CD4-positive, alpha-beta memory T cell (primary cell): ENCODE measurements at places on chromosomes 1 and 21. TPM values are rescaled to one million over a fixed set of nuclear protein-coding genes. Genes with fewer than 3 reads are reported as not detected.
A peak's percentile ranks its signal among the peaks of the same experiment; 100 is the strongest.

GRCh38 chr1:28157894-28158293 is 18.6 kb downstream of the PTAFR start:
- no peak overlapping the region for H3K27ac ChIP-seq
- no peak for DNase-seq
- H3K27me3 ChIP-seq = no peaks in the 10 kb centered on the region
- H3K4me1 ChIP-seq = no peaks in the 10 kb centered on the region
- no peak overlapping the region for H3K4me3 ChIP-seq

NBPF6 gene
- not detected for polyA plus RNA-seq

DNA sequence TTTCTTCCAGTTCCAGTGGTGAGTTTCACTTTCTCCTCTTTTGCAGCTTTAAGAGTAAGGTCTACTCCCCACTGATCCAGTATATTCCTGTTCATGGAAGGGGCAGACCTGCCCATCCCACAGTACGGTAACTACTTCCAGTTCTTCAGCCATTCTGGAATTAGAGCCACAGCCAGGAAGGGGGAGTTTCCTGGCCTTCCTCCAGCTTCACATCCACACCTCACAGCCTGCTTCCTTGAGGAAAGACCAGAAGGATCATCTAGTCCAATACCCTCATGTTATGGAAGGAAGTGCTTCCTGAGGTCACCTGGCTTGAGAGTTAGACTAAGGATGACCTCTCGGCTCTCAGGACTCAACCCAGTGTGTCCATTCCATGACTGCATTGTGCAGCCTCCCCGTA is 597.8 kb downstream of the KIF26B start:
- H3K27me3 ChIP-seq = no peaks in the 10 kb centered on the region
- no peak overlapping the region for H3K4me3 ChIP-seq
- no peaks in the 10 kb centered on the region for H3K4me1 ChIP-seq
- no peaks in the 10 kb centered on the region for H3K36me3 ChIP-seq
- DNase-seq = no peak

GRCh38 chr1:48670234-48671020 is 106.3 kb downstream of the BEND5 start:
- H3K27me3 ChIP-seq = no peaks in the 10 kb centered on the region
- no peak overlapping the region for H3K4me3 ChIP-seq
- DNase-seq = no peak
- no peaks in the 10 kb centered on the region for H3K4me1 ChIP-seq

DNA sequence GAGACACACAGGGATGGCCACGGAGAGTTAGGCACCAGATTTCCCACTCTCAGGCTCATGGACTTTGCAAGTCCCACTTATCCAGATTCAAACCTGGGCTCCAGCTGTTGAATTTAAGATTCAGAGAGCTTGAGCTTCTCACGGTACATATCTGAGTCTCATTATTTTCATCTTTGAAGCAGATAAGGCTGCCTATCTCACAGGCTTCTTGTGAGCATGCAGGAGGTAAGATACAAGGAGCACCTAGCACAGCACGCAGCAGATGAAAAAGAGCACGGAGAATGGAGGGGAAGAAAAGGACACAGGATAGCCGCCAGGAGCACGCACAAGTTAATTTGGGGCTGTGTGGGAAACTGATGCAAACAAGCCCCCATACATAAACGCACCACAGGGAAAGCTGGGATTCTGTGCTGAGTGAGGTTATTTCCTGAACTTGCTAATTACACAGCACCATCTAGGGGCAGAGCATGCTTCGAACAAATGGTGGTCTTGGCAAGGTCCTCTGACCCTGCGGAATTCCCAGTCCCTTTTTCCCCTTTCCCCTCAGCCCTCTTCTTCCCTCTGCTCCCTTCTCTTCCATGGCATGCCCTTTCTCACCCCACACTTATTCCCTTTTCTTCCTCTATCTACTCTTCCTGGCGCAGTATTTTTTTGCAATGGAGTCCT is 134.7 kb upstream of the VANGL1 start:
- H3K4me3 ChIP-seq = no peak overlapping the region
- H3K27ac ChIP-seq = no peak overlapping the region
- no peaks in the 10 kb centered on the region for H3K4me1 ChIP-seq
- no peaks in the 10 kb centered on the region for H3K27me3 ChIP-seq

- H3K27ac ChIP-seq = no peak overlapping the region
- no peak overlapping the region for H3K4me3 ChIP-seq
- H3K4me1 ChIP-seq = no peaks in the 10 kb centered on the region
These were observed 299.9 kb downstream of the TM2D1 start for GRCh38 chr1:61425040-61425439.

DNA sequence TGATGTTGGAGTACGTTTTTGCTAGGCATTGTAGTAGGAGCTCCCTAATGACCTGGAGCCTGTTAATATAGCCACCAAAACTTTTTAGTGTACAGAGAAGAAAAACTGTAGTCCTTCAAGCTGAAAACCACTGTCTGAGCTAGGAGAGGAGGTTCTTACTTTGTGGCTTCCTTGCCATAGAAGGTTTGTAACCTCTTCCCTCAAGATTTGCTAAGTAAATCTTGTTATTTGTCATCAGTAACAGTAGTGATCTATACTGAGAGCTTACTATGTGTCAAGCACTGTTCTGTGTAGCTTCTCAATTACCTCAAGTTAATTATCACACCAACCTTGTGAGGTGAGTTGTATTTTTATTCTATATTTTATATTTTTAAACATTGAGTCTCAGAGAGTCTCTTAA is 21.2 kb upstream of the LRRC8C start:
- H3K4me3 ChIP-seq = peak overlapping the region; percentile 44
- H3K4me1 ChIP-seq = peaks cover 90% of the 10 kb centered on the region
- DNase-seq = peak; percentile 55

NTNG1 gene
- polyA plus RNA-seq = not detected

GRCh38 chr1:223332997-223333396 is 31.0 kb downstream of the SUSD4 start:
- peaks cover 5% of the 10 kb centered on the region for H3K4me1 ChIP-seq
- no peaks in the 10 kb centered on the region for H3K36me3 ChIP-seq
- no peak for DNase-seq
- H3K27ac ChIP-seq = no peak overlapping the region
